ENCODE measurements at places on chromosomes 4 and X.
A peak's percentile ranks its signal among the peaks of the same experiment; 100 is the strongest.

- DNase-seq = no peak
These were observed 606.0 kb upstream of the PITX2 start for GRCh38 chr4:111228874-111229273.

GRCh38 chr4:138870737-138871554 is 144.6 kb upstream of the NOCT start:
- DNase-seq = peak; percentile 50

DNA sequence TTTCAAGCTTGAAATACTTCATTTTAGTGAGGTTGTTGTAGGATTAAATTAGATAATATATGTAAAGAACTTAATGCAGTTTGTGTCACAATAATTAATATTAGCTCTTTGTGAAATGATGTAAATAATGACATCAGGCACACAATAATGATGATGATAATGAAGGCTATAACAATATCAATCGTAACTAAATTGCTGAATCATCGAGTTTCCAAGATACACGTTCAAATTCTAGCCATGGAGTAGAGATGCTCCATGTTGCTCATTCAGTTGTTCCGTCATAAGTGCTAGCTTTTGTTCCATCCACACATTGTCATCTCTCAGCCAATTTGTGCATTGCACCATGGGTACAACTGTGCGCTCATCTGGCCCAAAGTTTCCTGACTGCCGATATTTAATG is 83.1 kb downstream of the CPXCR1 start:
- no peak for DNase-seq

DNA sequence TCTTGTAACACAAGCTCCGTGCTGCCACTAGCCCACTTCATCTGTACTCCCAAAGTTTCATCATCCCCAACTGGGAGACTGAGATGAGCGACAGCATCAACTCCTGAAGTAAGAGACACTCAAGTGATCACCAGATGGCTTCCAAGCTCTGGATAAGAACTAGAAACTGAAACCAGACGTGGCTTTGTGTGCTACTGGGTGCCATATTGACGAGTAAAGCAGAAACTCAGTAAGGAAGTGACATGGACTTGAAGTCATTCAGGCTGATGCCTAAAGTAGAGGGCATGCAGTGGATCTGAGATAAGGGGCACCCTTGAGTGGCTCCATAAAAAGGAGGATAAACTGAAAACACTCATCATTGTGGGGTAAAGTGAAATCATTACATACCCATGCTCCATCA is 72.4 kb downstream of the PCYT1B start:
- no peak for DNase-seq

DNA sequence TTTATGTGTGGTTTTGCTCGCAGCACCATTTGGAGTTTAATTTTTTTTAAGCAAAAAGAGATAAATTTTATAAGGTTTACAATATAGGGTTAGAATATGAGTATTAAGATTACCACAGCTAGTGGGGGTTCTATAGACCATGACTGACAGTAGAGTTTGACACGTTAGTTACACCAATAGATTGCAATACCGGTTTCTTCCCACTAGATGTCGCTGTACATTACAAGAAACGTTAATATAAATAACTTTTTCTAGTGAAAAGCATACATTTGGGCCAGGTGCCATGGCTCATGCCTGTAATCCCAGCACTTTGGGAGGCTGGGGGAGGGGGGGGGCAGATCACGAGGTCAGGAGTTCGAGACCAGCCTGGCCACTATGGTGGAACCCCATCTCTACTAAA is 433.6 kb downstream of the MAGEB5 start:
- no peak for DNase-seq

Data from activated T-cell treated with anti-CD3 and anti-CD28 coated beads, Interleukin-2, amount 50 U/mL, for 72 hours (primary cell).